CD4-positive, CD25-positive, alpha-beta regulatory T cell (primary cell): ENCODE measurements at places on chromosomes 4 and X. TPM values are rescaled to one million over a fixed set of nuclear protein-coding genes. Genes with fewer than 3 reads are reported as not detected.

DNA sequence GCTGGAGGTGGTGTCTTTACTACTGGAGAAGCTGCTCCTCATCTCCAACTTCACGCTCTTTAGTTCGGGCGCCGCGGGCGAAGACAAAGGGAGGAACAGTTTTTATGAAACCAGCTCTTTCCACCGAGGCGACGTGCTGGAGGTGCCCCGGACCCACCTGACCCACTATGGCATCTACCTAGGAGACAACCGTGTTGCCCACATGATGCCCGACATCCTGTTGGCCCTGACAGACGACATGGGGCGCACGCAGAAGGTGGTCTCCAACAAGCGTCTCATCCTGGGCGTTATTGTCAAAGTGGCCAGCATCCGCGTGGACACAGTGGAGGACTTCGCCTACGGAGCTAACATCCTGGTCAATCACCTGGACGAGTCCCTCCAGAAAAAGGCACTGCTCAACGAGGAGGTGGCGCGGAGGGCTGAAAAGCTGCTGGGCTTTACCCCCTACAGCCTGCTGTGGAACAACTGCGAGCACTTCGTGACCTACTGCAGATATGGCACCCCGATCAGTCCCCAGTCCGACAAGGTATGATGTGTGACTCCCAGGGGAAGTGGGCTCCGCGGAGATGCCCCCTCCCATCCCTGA, 634 bp downstream of the LRAT start:
- no peak for DNase-seq

DNA sequence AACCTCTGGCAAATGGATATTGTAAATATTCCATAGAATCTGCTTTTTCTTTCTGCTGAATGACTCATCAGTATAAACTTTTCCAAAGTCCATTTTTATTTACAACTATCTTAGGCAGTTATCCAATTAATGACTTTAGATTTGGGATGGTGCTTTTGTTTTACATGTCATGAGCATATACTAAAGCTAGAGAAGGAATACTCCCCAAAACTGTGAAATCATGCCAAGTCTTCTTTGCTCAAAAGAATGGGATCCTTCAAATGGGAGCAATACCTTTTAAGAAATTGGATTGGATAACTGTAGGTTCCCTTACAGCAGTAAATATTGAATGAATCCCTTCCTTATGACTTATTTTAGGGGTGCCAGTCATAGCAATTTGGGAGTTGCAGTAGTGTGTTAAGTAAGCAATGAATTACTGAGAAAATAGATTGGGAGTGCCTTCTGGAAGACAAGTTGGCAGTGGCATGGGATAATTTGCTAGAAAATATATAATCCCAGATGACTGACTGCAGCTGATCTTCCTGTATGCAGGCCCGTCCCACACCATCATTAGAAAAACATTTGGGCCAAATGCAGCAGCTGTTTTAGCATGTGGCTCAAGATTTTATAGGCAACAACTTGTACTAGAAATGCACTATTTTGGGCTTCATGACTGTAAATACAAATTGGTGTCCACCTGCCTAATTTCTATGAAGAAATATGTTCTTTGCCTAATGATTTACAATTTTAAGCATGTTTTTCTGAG, 2.8 kb downstream of the TMPRSS11D start:
- no peak for DNase-seq

GRCh38 chr4:164215113-164215741, 538.7 kb upstream of the SMIM31 start:
- no peak for DNase-seq

GRCh38 chr4:75605928-75606327, 24.4 kb downstream of the CDKL2 start:
- DNase-seq = no peak

DNA sequence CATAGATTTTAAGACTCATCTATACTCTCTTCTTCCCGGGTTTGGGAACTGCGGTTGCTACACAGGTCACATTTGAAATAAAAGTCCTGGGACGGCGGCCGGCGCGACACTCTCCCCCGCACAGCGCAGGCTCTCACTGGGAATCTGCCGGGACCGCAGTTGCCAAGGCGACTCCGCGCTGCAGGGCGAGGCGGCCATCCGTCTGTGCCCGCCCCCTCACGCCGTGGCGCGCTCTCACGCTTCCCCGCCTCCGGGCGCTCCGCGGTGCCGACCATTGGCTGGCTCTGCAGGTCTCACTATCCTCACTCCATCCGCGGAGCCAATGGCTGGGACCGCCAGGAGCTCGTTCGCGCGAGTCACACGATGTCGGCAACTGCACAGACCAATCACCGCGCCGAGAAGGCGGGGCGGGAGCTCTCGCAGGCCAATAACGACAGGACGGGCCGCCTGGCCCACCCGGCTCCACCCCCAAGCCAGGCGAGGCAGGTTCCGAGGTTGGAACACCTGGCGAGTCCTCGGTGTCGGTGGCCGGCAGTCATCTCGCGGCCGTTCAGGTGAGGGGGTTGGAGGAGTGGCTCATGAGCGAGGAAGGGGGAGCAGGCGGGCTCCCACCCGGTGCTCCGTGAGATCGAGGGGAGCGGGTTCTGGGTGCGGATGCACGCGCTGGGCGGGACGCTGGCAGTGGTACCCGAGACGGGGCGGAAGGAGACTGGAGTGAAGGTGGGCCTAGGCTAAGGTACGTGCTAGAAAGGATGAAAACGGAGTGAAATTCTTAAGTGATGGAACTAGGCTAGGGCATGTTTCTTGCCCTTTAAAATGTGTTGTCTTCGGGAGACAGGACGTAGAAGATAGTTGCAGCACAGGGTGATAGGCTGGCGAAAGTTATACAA, at the start of gene MSMO1:
TSS of gene MSMO1 (plus strand) at position 459 of the 890 bp plus-strand sequence. CDS start 5,702 bp downstream, outside the sequence.
- peak; percentile 98 for DNase-seq

DNA sequence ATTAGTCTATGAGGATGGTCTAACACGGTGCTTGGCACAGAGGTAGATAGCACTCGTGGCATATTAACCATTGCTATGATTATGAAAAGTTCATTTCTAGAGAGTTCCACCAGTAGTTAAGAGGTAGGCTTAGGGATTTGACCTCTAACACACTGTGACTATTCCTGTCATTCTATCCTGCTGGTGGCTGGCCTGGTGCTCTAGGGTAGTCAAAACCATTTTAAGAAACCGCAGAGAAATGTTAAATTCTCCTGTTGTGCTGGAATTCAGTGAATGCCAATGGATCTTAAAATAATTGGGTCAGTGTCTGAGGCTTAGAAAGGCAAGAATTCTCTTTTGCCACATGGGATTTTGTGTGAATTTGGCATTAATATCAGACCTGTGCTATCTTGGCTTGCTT, 53.9 kb downstream of the VGLL1 start:
- no peak for DNase-seq

DNA sequence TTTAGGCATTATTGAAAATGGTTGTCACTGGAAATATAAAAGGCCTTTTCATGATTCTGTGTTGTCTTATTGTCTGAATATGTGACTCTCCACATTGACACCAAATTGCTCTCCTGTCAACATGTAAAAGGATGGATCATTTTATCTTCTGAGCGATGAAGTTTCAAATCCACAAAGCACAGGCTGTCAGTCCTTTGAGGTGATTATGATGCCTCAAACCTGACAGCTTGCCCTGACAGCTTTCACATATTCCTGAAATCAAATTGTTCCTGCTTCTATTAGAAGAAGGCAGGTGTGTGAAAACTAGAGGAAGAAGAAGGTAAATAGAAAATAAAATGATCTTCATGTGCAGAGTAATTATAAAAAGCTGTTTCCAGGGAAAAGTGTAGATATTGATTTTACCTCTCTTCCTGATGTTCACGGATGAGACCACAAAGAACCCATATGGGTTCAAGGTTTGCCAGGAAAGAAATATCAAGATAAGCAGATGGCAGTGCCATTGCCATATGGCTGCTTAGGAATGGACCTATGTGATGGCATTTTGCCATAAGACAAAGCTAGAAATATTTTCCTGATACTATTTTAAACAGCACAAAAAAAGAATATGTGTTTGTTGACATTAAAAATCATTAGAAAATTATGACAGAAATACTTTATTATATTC, 1006.3 kb upstream of the AGA start:
- DNase-seq = no peak

- no peak for DNase-seq
Observed at GRCh38 chr4:1725521-1725920, 4.2 kb downstream of the TACC3 start.

DNA sequence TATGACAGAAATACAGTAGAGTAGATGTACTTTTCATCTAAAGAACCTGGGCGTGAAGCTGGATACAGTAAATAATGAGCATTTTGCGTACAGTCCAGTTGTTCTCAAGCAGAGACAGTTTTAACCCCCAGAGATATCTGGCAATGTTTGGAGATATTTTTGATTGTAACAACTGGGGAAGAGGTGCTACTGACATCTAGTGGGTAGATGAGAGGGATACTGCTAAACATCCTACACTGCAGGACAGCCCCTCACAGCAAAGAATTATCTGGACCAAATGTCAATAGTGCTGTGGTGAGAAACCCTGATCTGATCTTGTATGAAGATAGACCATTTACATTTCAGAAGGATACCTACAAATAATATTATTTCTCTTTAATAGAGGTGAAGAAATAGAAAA, 200.2 kb upstream of the FAM47A start:
- no peak for DNase-seq

GRCh38 chr4:4647041-4647440, 105.2 kb upstream of the STX18 start:
- no peak for DNase-seq

Gene FDCSP
- total RNA-seq = not detected

Gene NCBP2L
- total RNA-seq = not detected

Gene SSX2B
- not detected for total RNA-seq

Gene BMX
- not detected for total RNA-seq
